ENCODE measurements at places on chromosomes 7 and 10. TPM values are rescaled to one million over a fixed set of nuclear protein-coding genes. Genes with fewer than 3 reads are reported as not detected.

Gene SLC35G1
- 2.1 TPM for total RNA-seq

DNA sequence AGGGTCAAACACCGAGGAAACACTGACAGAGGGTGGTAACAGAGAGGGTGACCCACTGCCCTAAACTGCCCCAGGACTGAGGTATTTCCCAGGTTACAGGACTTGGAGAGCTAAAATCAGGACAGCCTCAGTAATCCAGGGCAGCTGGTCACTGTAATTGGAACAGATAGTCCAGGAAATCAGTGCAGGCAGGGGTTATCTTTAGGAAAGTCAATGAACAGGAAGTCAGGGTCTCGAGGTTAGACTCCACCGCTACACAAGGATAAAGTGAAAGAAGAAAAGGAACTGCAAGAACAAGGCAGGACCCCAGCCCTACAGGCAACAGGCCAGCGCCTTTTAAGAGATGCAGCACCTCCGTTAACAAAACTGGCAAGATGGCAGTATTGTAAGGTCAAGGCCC is 61.1 kb downstream of the CAV1 start:
- H3K4me3 ChIP-seq: no peak overlapping the region
- no peak for DNase-seq
- peaks cover 24% of the 10 kb centered on the region for H3K4me1 ChIP-seq
- H3K36me3 ChIP-seq: no peaks in the 10 kb centered on the region
- H3K27me3 ChIP-seq: peaks cover 2% of the 10 kb centered on the region

Gene ADK
- 46.1 TPM for total RNA-seq

- H3K36me3 ChIP-seq: peaks cover 4% of the 10 kb centered on the region
- no peaks in the 10 kb centered on the region for H3K4me1 ChIP-seq
Measured at GRCh38 chr10:92990615-92991014, 70.0 kb upstream of the CYP26C1 start.

DNA sequence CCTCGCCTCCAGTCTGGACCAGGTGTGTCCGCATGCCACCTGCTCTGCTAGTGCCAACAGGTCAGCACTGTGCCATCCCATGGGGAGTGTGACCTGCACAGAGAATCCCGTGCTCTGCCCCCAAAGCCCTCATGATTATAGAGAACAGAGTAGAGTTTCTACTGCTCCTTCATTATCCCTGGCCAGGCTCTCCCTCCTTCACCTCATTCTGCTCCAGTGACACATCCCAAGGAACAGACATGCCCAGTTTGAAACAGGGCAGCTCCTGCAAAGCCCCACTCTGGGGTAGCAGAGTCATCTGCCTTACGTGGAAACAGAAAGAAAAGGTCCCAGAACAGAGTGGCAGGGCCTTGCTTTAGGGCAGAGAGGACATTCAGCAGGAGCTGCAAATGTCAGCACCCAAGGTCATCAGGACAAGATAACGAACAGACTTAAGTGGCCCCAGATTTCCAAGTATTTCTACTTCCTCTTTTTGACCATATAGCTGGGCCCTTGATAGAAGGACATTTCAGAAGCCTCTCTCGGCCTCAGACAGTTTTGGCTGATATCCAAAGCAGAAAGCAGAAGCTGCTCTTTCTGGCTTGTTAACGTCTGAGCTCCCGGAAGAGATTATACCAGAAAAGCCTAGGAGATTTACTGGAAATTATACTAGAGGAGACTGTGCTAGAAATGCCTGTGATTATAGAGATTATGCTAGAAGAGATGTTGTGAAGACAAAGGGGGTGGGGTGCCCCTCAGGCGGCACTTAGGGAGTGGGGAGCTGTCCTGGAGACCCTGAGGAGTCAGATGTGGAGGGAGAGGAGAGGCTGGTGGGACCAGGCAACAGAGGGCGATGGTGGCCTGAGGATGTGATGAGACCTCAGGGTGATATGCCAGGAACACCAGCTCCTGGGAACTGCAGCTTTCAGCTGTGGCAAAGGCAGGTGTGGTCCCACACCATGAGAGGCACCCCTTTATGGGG is 12.6 kb downstream of the TMEM176B start:
- H3K4me3 ChIP-seq: no peak overlapping the region
- no peak for DNase-seq
- H3K27me3 ChIP-seq: peaks cover 17% of the 10 kb centered on the region
- H3K36me3 ChIP-seq: no peaks in the 10 kb centered on the region
- H3K27ac ChIP-seq: no peak overlapping the region
- peaks cover 7% of the 10 kb centered on the region for H3K4me1 ChIP-seq

DNA sequence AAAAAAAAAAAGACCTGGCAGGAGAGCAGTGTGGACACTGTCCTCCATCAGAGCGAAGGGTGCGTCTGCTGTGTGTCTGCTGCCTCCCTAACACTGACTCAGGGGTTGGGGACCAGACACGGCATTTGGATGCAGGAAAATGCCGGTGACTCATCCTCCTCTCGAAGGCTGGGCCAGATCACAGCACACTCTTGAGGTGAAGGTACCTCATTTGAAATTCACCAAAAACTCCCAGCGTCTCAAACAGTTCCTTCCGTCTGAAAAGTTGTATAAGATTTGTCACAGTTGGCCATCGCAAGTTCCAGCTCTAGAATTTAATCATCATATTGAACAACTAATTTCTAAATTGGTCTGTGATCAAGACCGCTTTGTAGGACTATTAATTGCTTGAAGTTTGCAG is 118.1 kb upstream of the LYZL2 start:
- H3K4me3 ChIP-seq: no peak overlapping the region
- no peak for DNase-seq
- no peaks in the 10 kb centered on the region for H3K36me3 ChIP-seq
- H3K4me1 ChIP-seq: peaks cover 3% of the 10 kb centered on the region

DNA sequence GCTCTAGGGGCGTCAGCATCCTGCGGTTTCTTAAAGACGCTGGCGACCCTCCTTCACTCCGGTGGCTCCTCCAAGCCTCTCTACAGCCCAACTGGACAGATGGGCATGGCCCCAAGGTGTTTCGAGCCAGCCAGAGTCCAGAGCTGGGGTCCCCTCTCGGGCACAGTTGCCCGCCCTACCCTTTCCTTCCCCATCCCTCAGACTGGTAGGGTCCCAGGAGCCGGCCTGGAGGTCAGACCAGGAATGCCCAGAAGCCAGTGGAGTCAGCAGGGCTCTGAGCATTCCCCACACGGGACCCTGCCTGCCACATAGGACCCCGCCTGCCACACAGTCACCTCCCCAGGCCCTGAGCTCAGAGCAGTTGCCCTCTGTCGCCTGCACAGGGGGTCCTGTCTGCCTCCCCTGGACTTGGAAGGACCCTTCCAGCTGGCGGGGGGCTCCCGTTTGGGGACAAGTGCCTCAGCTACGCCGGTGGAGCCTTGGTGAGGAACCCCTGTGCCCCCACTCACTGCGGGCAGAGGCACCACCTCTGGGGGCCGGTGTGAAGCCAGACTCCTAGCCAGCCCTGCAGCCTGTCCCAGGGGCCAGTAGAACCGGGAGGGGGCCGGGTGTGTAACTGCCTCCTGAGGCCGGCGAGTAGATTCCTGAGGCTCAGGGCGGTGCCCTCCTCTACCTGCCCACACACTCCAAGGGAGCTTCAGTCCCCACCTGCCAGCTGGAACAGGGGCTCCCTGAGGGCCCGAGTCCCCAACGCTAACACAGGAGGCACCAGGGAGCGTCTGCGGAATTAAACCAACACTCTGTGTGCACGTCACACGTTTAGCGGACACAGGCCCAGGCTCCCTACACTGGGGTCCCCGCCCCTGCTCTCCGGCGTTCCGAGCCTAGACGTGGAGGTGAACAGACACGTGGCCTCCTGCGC is 19.4 kb upstream of the PDGFA start:
- H3K4me3 ChIP-seq: no peak overlapping the region
- no peaks in the 10 kb centered on the region for H3K4me1 ChIP-seq
- H3K36me3 ChIP-seq: no peaks in the 10 kb centered on the region
- DNase-seq: no peak

DNA sequence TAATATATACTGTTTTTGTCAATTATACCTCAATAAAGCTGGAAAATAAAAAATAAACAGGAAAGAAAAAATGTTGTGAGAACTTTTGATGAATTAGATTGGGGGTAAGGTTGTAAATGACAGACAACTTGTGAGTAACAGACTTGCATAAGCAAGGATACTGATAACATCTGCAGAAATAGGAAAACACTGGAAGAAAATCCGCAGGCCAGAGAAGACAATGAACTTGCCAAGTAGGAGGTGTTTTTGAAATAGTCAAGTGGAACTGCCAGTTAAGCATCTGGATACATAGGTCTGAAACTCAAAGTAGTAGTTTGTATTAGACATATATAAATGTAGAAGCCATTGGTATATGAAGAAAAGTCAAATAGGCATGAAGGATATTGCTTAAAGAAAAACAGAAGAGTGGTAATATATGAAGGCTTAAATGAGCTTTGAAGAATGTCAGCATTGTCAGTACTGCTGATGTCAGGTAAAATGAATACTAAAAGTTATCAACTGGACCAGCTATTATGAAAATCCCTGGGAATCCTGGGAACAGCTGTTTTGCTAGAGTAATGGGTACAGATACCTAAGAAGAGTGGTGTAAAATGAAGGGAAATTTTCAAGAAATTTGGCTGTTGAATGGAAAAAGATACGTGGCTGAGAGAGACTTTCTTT is 58.7 kb downstream of the DNAJC1 start:
- DNase-seq: no peak
- no peak overlapping the region for H3K4me3 ChIP-seq
- no peaks in the 10 kb centered on the region for H3K4me1 ChIP-seq
- no peaks in the 10 kb centered on the region for H3K36me3 ChIP-seq

Gene FAM237B
- total RNA-seq: not detected

GRCh38 chr7:12674861-12675260 is 12.6 kb upstream of the ARL4A start:
- no peak for DNase-seq
- H3K27ac ChIP-seq: no peak overlapping the region
- H3K27me3 ChIP-seq: no peaks in the 10 kb centered on the region
- H3K4me1 ChIP-seq: peaks cover 31% of the 10 kb centered on the region
- H3K36me3 ChIP-seq: no peaks in the 10 kb centered on the region
- no peak overlapping the region for H3K4me3 ChIP-seq

DNA sequence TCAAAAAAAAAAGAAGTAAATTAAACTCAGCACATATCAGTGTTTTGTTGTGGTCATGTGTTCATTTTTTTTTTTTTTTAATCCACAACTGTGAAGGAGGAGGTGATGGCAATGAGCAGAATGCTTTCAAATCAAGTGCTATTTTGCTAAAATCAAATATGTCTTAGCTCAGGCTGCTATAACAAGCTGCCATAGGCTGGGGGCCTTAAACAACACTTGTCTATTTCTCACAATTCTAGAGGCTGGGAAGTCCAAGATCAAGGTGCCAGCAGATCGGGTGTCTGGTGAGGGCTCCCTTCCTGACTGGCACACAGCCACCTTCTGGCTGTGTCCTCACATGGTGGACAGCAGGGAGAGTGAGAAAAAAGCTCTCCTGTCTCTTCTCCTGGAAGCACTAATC is 203.9 kb downstream of the FAM107B start:
- H3K4me1 ChIP-seq: peaks cover 87% of the 10 kb centered on the region
- no peaks in the 10 kb centered on the region for H3K27me3 ChIP-seq
- DNase-seq: no peak
- no peak overlapping the region for H3K4me3 ChIP-seq

Gene HACD1
- 2.6 TPM for total RNA-seq

GRCh38 chr10:95280637-95281036 is 10.2 kb downstream of the PDLIM1 start:
- peaks cover 14% of the 10 kb centered on the region for H3K36me3 ChIP-seq
- H3K4me3 ChIP-seq: no peak overlapping the region
- H3K27ac ChIP-seq: no peak overlapping the region
- H3K27me3 ChIP-seq: no peaks in the 10 kb centered on the region
- peaks cover 78% of the 10 kb centered on the region for H3K4me1 ChIP-seq

- no peaks in the 10 kb centered on the region for H3K4me1 ChIP-seq
- H3K27me3 ChIP-seq: peaks cover 3% of the 10 kb centered on the region
- no peak overlapping the region for H3K27ac ChIP-seq
Measured at GRCh38 chr7:40747856-40748255, 613.1 kb downstream of the SUGCT start.

- H3K27ac ChIP-seq: no peak overlapping the region
- no peak for DNase-seq
Measured at GRCh38 chr10:80104066-80104926, 25.8 kb downstream of the TMEM254 start.

- H3K27me3 ChIP-seq: peaks cover 32% of the 10 kb centered on the region
- DNase-seq: no peak
- no peaks in the 10 kb centered on the region for H3K36me3 ChIP-seq
Measured at GRCh38 chr10:97066877-97067555, 118.7 kb downstream of the SLIT1 start.

GRCh38 chr10:63866075-63866746 is 345.0 kb downstream of the REEP3 start:
- H3K4me3 ChIP-seq: no peak overlapping the region
- no peak for DNase-seq
- H3K27ac ChIP-seq: no peak overlapping the region
- H3K4me1 ChIP-seq: peaks cover 6% of the 10 kb centered on the region
- no peaks in the 10 kb centered on the region for H3K36me3 ChIP-seq

GRCh38 chr10:129837909-129838582 is 126.0 kb downstream of the EBF3 start:
- no peak overlapping the region for H3K27ac ChIP-seq
- H3K36me3 ChIP-seq: no peaks in the 10 kb centered on the region
- no peak for DNase-seq
- H3K27me3 ChIP-seq: no peaks in the 10 kb centered on the region
- no peaks in the 10 kb centered on the region for H3K4me1 ChIP-seq

Gene CFAP46
- 3.7 TPM for total RNA-seq

DNA sequence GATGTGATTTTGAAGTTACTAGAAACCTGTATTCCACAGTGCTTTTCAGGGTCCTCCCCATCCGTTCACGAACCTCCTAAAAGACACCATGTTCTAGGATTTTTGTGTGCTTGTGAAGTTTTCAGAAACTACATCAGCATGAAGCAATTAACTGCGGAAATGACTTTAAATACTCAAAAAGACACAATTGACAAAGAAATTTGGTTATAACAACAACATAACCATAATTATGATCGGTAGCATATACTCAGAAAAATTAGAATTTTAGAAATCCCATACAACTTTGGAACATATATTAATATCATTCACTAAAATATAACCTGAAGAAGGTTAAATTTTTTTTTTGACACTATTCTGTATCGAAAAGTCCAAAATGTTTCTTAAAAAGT is 43.8 kb upstream of the FAM20C start:
- peak overlapping the region; percentile 100 for H3K27ac ChIP-seq
- peaks cover 42% of the 10 kb centered on the region for H3K4me1 ChIP-seq
- peaks cover 15% of the 10 kb centered on the region for H3K36me3 ChIP-seq
- peak overlapping the region; percentile 95 for H3K4me3 ChIP-seq

GRCh38 chr10:107118866-107119265 is 45.6 kb downstream of the SORCS1 start:
- H3K36me3 ChIP-seq: no peaks in the 10 kb centered on the region
- H3K27me3 ChIP-seq: no peaks in the 10 kb centered on the region
- H3K27ac ChIP-seq: no peak overlapping the region
- no peak for DNase-seq
- no peak overlapping the region for H3K4me3 ChIP-seq

Gene NXPH1
- total RNA-seq: not detected

DNA sequence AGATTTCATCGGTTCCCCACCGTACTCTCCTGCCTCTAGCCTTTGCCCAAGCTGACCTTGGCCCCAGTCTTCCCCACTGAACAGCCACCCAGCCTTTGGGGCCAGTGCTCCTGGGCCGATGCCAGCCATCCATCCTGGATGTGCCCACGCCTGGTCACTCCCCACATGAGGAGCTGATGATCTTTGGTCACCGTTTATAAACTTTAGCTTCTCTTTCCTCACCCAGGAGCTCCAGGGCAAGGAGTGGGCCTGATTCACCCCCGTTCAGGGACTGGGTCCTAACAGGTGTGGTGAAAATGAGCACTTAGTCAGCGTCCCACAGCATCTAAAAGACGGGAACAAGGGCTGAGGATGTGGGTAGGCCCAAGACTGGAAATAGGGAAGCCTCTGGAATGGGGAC is 22.9 kb downstream of the GTF2IRD1 start:
- no peak overlapping the region for H3K4me3 ChIP-seq
- no peak for DNase-seq
- no peak overlapping the region for H3K27ac ChIP-seq
- no peaks in the 10 kb centered on the region for H3K36me3 ChIP-seq
- peaks cover 34% of the 10 kb centered on the region for H3K4me1 ChIP-seq
